G401 (cell line): ENCODE measurements at places on chromosomes 2 and 18.

DNA sequence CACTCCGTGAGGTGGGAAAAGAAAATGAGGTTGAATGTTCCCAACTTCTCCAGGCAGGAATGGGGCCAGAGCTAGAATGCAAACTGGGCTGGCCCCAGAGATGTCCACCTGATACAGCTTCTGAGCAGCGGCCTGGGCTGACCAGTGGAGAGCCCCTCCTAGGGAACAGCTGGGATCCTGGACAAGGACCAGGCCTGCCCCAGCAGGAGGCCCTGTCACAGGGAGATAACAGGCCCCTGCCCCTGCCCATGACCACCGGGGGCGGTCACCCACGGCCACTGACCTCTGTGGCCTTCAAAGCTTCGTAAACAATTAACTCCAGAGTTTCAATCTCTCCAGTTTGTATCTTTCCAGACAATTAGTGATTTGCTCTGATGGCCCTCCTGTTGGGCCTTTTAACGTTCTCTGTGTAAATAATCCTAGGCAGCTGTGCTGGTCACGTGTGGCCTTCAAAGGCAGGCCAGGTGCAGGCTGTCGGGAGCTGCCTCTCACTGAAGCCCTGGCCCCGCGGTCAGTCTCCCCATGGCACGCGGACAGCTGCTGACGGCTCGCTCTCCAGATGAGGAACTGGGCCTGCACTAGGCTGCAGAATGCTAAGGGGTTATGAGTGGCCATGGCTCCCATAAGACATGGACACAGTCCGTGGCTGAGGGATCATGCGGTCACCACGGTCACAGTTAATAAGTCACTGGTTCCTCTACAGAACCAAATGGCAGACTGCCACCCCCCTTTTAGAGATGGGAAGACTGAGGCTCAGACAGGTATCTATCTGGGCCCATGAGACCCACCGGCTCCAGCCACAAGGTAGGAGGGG, 9.2 kb downstream of the HS6ST1 start:
- DNase-seq: no peak

DNA sequence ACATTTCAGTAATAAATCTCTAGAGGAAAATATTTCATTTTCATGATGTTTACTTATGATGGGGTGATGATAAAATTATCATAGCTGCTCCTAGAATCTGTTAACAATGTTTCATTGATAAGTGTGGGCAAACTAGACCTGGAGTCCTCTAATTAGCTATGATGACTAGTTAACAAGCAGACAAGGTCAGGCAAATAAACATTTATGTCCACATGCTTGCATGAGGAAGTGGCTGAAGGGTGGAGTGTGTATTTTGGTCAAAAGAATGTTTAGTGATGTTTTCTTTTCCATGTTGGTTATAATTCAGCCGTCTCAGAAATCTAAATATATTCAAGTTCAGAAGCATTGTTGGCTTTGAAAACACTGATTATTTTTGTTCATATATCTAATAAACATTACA, 99.9 kb upstream of the FN1 start:
- no peak for DNase-seq

GRCh38 chr18:22367303-22367702, 50.4 kb downstream of the CTAGE1 start:
- DNase-seq: no peak

GRCh38 chr2:197804758-197805714, 643 bp downstream of the PLCL1 start:
- DNase-seq: no peak

GRCh38 chr2:65388051-65388531, 44.3 kb downstream of the SPRED2 start:
- DNase-seq: no peak

- DNase-seq: no peak
These were observed 111.4 kb downstream of the COPS8 start for GRCh38 chr2:237196866-237197618.

- DNase-seq: no peak
These were observed 502 bp downstream of the EPAS1 start for GRCh38 chr2:46297546-46298271.
